ENCODE measurements at places on chromosomes 7 and 10.

GRCh38 chr10:33252794-33253203 is 81.7 kb downstream of the NRP1 start:
- peak; percentile 90 for DNase-seq

DNA sequence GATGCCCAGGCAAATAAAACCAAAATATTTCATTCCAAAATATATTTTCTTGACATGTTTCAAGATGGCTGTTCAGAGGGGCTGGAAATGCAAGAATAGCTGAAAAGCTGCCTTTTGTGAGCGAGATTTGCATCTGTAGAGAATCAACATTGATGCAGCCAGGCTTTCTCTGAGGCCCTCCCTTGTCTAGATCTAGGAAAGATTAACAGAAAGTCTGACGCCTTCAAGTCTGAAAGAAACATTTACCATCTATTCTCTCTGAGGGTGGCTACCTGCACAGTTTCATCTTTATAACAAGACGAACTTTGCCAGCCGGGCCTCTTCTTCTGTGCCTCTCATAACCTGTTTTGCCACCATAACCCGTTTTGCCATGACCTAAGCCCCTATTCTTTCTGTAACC is 170.2 kb downstream of the AKR1D1 start:
- DNase-seq: no peak

DNA sequence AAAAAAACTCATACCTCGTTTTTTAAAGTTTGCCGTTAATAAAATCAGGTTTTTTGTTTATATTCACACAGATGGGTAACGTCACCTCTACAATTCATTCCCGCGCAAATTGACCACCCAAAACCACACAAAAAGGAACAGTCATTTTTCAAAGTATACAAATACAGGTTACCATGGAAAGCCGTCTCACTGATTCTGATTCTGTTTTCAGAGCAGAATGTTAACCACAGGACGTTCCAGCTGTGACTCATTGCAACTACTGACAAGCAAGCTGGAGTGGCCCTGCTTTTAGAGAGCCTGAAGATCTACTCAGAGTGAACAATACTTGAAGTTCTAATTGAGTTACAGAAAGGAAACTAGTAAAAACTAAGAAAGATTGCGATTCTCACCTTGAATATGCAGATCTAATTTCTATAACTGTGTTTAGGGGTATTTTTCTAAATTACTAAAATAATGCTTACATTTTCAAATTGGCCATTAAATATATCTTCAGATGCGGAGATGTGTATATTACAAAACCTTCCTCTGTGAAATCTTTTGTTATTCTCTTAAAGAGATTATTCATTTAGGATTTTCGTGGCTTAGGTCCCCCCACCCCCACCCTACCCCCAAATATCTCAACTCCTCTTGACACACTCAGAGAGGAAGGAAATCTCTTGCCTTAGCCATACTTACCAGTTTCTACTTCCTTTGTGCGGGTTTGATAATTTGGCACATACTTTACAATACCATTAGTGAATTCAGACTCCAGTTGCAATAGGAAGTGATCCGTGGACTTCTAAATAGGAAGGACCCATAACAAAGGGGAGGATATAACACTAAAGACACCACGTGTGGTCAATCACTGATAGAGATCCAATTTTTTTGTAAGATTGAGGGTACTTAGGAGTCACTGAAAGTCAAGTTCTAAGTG is 106.0 kb downstream of the CUBN start:
- DNase-seq: peak; percentile 100

- no peak for DNase-seq
These were observed 161.0 kb upstream of the LAMB4 start for GRCh38 chr7:108291152-108291508.

GRCh38 chr7:142774826-142775225 is 4.1 kb downstream of the PRSS2 start:
- DNase-seq: peak; percentile 74

- DNase-seq: peak; percentile 88
These were observed 54.2 kb upstream of the SVIL start for GRCh38 chr10:29689001-29689400.

- DNase-seq: no peak
These were observed 27.0 kb downstream of the RAPGEF5 start for GRCh38 chr7:22329816-22330524.

- peak; percentile 45 for DNase-seq
These were observed 71.5 kb downstream of the GPR85 start for GRCh38 chr7:113015034-113015645.

GRCh38 chr10:102675011-102675665 is 30.9 kb downstream of the TRIM8 start:
- DNase-seq: no peak

DNA sequence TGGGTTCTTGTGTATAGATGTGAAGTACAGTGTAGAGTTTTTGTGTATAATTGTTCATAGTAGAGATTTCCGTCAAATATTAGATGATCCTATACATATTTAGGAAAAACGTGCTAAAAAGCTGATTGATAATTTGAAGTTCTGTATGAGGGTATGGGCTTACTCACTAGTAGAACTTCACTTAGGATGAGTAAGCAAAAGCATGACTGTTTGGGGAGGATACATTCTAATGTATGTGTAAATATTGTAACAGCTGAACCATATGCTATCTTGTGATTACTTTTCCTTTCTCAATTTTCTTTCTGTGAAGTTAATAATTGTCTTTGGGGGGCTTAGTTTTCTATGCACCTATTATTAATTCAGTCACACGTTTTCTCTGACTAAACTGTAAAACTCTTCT is 53.2 kb upstream of the PDK4 start:
- no peak for DNase-seq

DNA sequence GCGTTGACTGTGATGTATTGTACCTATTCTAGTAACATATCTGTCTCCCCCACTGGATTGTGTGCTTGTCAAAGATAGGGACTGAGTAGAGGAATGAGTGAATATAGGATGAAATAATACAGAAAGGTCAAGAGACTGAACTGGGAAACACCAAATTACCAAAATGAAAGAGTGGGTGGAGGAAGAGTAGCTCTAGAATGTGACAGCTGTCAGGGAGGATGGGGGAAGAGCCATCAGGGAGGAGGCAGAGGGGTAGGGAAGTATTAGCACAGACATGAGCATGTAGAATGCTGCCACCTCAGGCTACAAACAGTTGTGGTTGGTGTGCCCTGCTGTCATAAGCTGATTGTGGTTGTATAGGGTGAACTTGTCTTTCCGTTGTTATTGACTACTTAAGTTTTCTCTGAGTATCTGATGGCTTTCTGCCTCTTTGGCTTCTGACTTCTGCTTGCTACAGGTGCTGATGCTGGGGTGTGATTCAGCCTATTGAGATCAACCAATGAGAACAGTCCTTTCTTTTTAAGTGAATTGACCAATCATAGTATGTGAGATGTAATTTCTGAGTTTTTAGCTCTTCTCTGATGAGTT is 5.6 kb downstream of the CCSER2 start:
- peak; percentile 30 for DNase-seq

DNA sequence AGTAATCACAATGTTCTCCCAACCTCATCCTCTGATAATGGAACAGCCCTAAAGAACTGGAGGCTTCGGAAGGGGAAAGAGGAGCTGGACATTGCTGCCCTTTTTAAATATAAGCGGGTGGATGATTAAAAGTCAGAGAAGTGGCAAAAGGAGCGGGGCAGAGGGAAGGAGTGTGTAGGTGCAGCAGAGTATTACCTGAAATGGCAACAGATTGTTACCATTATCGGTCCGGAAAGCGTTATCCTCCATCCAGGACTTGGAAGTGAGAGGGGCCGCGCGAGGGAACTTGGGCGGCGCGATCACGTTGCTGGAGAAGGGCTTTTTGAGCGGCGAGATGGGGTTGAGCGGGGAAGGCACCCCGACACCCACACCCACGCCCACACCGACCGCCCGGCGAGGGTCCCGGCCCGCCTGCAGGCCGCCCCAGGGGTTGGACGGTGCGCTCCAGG is 51.7 kb downstream of the CPEB3 start:
- DNase-seq: no peak

DNA sequence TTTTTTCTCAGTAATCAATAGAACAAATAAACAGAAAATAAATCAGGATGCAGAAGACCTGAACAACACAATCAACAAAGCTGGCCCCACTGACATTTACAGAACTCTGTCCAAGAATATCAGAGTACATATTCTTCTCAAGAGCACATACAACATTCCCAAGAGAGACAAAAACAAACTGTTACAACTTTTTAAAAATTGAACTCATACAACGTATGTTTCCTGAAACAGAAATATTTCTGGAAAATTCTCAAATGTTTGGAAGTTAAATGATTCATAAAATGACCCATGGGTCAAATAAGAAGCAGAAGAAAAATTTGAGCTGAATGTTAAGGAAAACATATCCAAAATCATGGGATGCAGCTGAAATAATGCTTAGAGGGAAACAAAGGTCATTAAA is 93.9 kb upstream of the VIPR2 start:
- DNase-seq: no peak

DNA sequence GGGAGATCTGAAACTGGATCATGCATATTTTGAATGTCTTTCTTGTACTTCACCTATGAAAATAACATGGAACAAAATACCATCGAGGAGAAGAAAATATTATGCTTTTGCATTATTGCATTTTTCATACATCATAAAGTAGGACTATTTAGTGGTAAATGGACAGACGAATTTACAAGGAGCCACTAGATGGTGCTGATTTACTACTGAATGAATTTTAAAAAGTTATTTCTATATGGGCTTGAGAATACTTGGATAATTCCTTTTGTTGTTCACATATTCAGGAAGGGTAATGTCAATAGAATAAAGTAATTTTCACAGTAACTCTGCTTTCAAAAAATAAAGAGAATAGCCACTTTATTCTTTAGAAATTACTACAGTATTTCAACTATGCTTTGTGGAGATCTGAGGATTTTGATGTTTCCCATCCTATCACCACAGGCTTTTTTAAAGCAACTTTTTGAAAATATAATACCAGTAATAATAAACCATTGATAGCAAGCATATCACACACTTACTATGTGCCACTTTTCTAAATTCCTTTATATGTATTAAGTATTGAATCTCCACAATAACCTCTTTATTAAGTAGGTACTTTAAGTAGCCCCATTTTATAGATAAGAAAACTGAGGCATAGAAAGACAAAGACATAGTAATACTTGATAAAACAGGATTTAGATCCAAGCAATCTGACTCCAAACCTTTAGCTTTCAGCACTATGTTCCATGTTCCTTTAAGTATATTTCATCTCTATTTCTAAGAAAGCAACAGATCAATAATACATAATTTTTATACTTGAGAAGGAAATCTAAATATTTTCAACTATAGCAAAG is 38.6 kb downstream of the NEBL start:
- peak; percentile 35 for DNase-seq

GRCh38 chr10:74589226-74589673 is 237.2 kb upstream of the KAT6B start:
- peak; percentile 96 for DNase-seq

DNA sequence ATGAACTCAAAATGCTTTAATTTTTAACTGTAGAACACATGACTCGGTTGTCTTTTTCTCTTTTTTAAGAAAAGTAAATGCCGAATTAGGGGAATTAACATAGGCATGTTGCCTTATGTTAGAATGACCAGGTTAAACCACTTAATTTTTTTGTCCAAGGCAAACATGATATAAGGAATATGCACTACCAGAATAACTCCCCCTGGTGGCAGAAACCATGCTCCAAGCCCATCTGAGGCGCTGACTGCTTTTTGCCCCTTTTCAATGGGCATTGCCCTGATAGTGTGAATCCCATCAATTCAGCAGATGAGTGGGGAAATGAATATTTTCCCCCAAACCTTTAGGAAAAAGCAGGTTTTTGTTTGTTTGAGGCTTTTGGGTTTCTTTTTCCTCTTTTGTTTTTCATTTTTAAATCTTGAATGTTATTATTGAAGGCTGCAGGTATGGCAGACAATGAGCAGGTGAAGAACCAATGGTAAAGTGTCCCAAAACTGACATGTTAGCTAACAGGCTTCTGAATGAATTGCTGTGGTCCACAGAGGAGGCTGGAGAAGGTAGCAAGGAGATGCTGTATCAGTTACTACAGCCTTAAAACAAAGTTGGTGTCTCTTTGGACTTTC is 284.3 kb downstream of the SORCS3 start:
- peak; percentile 40 for DNase-seq

DNA sequence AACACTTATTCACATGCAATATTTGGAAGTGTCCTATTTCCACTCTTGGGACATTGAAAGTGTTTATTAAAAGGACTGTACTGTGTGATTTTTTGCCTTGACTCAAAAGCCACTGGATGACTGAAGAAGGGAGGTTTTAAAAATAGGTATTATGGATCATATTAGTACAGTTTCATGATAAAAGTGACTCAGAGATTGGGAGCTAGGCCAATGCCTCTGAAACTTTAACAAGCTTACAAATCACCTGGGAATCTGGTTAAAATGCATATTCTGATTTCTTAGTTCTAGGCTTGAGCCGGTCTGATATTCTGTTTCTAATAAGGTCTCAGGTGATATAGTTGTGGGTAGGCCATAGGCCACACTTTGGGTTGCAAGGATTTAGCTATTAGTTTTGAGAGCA is 191.2 kb downstream of the PLXDC2 start:
- DNase-seq: no peak

DNA sequence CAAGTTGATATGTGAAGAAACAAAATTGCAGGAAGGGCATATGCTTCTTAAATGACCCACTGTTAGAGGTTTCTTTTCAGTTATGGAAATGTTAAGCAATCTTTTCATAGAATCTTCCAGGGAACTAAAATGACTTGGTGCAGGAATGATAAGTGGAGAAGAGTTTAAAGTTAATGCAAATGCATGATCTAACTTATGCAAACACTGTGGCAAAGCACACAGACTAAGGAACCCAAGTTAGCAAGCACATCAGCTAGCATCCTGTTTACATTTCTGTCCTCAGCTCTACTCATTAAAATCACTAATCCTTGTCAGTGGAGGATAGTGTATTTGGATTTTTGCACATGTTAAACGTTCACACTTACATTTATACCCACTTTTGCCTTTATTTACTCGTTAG is 9.3 kb downstream of the CLCN1 start:
- no peak for DNase-seq

DNA sequence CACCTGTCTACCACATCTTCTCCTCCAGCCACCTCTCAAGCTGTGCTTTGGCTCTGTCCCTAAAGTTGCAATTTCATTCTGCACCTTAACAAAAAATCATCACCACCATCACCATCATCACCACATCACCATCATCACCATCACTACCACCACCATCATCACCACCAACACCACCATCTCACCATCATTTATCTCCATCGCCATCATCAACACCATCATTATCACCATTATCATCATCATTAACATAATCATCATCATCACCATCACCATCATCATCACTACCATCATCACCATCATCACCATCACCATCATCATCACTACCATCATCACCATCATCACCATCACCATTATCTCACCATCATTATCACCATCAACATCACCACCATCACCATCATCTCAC is 245.4 kb downstream of the GRID1 start:
- DNase-seq: no peak

Data from RPMI7951 (cell line).